ENCODE measurements at places on chromosomes 16 and 17. TPM values are rescaled to one million over a fixed set of nuclear protein-coding genes. Genes with fewer than 3 reads are reported as not detected.

CCL3 gene
- total RNA-seq, result not detected

TAT gene
- not detected for total RNA-seq

ZNF597 gene
- 2.5 TPM for total RNA-seq

CD300E gene
- total RNA-seq, result not detected

DHX8 gene
- total RNA-seq, result 56.9 TPM

KRTAP2-2 gene
- not detected for total RNA-seq

PRSS53 gene
- 4.4 TPM for total RNA-seq

PGAP3 gene
- 10.0 TPM for total RNA-seq
